Melanocyte of skin (primary cell): ENCODE measurements at places on chromosomes 7 and 10. TPM values are rescaled to one million over a fixed set of nuclear protein-coding genes. Genes with fewer than 3 reads are reported as not detected.

DYNC1I1 gene
- 1.00 and 1.2 TPM in 2 replicates for total RNA-seq

SPAM1 gene
- not detected in 2 replicates for total RNA-seq

ZNF277 gene
- 24.0 and 35.5 TPM in 2 replicates for total RNA-seq

BUD31 gene
- 82.7 and 108 TPM in 2 replicates for total RNA-seq

BICC1 gene
- 5.3 and 6.9 TPM in 2 replicates for total RNA-seq

FKBP6 gene
- total RNA-seq, result not detected in 2 replicates

CFAP43 gene
- total RNA-seq, result under 0.01 and 1.4 TPM in 2 replicates

HACD1 gene
- total RNA-seq, result 83.6 and 187 TPM in 2 replicates

GRID2IP gene
- total RNA-seq, result not detected in 2 replicates

KCND2 gene
- total RNA-seq, result under 0.01 TPM in 1 of 2 replicates, not detected in the other

CH25H gene
- 0.69 and 0.73 TPM in 2 replicates for total RNA-seq

OGDHL gene
- total RNA-seq, result under 0.01 TPM in 2 replicates

ARHGAP12 gene
- 48.6 and 58.0 TPM in 2 replicates for total RNA-seq

ACBD5 gene
- total RNA-seq, result 34.0 and 38.3 TPM in 2 replicates

OR13A1 gene
- total RNA-seq, result not detected in 2 replicates

OR2A7 gene
- total RNA-seq, result 0.33 and 0.46 TPM in 2 replicates

ASB4 gene
- total RNA-seq, result under 0.01 TPM in 2 replicates

ACTL6B gene
- not detected in 2 replicates for total RNA-seq

SORCS1 gene
- 1.7 and 2.8 TPM in 2 replicates for total RNA-seq

ARMS2 gene
- not detected in 2 replicates for total RNA-seq
